Posterior vena cava (tissue), 2 donors: ENCODE measurements at places on chromosomes 2 and 18. TPM values are rescaled to one million over a fixed set of nuclear protein-coding genes. Genes with fewer than 3 reads are reported as not detected.

DNA sequence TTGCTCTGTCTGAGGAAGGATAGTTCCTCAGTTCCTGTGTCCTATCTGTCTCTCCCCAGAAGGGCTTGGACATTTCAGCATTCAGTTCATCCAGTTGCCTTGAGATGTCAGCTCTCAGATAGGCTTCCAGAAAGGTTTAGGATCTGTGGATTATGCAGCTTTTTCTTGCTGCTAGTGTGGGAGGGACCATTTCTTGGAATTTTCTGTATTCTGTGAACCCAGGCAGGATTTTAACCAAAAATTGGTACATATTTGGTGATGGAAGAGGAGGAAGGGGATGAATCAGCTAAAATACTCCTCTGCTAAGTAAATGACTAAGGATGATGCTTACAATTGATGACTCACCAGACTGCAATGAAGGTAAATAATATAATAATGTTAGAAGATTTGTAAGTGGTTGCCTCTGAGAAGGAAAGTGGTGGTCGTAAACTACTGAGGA lies 58.6 kb upstream of the DOCK10 start:
- DNase-seq: no peak

GRCh38 chr2:43766006-43766405 lies 7.8 kb upstream of the DYNC2LI1 start:
- no peak for DNase-seq

DNA sequence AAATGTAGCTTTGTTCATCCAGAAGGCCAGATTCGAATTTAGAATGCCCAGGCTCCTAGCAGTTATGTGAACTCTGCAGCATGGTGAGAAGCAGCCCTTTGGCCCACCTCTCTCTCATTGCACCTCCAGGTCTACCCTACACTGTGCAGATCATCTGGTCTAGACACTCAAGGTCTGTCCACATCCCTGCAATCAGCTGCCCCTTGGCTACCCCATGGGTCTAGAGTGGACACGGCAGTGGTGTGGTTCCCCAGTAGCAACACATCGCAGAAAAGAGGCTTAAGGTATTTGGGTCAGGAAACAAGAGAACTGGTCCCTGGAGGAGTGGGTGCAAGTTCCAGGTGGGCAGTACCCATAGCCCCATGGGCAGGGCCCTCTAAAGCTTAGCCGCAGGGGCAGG lies 76.6 kb upstream of the BCL2L11 start:
- no peak for DNase-seq

DNA sequence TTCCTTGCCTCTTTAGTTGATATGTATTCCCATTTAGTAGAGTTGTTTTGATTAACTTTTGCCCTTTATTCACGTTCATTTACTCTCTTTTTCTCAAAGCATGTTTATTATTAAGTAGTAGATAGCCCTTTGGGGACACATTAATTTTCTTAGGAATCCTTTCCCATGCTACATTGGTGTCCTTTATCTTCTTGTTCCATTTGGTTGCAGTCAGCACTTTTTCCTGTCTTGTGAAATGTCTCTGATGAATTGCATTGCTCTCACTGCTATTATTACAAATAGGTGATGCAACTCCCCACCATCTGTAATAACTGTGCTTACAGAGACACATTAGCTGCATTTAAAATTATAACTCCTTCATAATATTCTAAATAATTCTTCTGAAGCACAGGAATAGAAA lies 428.5 kb upstream of the CNTNAP5 start:
- DNase-seq: no peak

DNA sequence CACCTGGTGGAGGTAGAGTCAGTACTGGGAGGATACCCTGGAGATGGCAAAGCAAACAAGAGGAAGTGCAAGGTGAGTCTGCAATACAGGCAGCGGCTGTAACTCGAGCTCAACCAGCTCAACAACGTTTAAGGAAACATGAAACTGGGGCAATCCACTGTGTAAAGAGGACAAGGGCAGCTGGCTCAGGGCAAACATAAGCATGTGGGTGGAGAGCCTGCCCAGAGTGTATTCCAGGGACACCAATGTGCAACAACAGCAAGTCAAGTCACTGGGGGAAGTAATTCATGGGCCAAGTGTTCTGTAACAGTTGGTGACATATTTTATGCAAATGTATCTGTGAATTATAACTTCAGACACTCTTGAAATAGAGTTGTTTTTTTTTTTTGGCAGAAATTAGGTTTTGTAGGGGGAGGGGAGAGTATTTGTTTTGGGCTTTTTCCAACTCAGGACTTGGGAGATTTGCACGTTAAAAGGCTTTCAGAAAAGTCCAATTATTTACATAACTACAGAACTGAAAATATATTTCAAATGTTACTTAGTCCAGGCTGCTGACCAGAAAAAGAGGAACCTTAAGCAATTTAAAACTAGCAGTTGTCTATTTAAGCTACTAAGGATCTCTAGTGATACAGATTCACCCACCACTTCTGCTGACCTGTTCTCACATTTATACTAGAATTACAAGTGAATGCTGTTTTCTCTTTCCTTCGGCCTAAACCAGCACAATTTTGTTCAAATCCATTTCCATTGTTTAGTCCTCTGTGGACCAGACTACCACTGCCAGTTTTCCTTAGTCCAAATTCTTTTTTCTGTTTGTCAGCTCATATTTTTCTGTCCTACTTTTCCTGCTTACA lies 18.6 kb downstream of the NRXN1 start:
- no peak for DNase-seq

GRCh38 chr2:198916548-198917080 lies 541.1 kb downstream of the SATB2 start:
- DNase-seq: no peak

- DNase-seq: no peak
Measured at GRCh38 chr18:48947092-48947491, 3.7 kb downstream of the SMAD7 start.

GRCh38 chr2:98555696-98556095 lies 52.6 kb downstream of the COA5 start:
- DNase-seq: no peak

DNA sequence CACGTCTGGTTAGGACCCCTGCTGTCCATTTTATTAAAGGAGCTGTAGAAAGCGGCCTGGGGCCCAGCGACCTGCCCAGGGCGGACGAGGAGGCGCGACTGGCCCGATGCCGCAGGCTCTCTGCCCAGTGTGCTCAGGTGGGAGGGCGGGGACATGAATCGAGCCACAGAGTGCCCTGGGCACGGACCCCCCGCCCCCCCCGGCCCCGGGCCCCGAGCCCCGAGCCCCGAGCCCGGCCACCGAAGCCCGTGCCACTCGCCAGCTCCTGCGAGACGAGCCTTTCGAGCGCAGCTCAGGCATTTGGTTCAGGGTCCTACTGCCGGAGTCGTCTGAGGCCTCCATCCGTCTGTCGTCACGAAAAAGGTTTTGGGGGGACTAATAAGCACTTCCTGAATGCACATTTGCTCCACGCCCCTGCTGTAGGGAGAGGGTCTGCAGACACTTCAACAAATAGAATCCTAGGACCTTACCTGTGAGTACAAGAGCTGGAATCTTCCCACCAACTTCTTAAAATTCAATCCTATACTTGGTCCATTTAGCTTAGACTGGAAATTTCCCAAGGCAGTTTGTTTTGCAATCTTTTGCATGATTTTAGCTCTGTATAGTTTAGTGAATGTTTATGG lies 602 bp upstream of the ADAM17 start:
- no peak for DNase-seq

GRCh38 chr2:95260028-95261023 lies 13.9 kb upstream of the PROM2 start:
- peak; percentile 45 for DNase-seq

DNA sequence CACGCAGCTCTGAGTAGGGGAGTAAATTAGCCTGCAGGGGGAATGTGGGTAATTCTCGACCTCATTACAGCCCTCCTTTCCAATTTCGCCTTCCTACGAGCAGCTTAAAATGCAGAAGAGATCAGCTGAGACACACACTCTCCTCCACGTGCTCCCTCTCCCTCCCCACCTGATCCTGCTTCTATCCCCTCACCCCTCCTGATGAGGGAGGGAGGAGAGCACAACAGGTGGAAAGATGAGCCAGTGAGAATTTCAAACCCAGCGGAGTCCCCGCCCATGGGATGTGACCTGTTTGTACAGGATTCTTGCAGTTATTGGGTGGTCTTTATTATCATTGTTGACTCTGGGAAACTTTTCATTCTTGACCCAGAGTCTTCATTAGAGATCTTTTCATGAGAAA lies 35.5 kb downstream of the DDX18 start:
- DNase-seq: no peak

GRCh38 chr2:55056024-55056521 lies 5.8 kb upstream of the RTN4 start:
- no peak for DNase-seq

DNA sequence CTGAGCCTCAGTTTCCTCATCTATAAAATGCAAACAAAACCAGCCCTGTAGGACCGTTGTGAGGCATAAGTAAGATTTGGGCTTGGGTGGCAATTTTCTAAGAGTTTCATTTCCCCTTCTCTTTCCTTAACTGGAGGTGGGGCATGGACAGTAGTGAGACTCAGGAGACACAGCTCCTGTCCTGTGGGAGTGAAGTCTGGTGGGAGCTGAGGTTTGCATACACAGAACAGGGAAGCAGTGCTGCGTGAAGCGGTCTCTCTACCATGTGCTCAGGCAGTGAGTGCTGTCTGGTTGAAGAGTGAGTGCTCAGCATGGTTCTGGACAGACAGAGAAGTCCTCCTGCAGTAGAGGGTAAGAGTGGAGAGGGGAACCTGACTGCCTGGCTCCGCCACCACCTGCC lies 62.3 kb upstream of the MCFD2 start:
- no peak for DNase-seq

DNA sequence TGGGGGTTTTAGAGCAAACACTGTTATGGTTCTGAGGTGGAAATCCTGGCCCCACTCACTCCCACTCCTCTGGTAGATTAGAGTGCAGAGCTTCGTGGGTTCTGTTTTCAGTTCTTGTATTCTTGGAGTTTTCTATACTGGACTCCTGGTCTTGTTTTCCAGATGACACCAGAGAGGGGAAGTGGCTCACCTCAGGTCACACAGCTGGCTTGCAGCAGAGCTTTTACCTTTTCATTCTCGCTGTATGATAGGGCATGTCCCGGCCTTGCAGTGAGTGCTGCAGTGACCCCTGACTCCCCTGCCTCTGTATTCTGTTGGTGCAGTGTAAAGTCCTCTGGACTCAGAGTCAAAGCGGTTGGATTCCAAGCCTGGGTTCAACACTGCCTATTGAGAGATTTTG lies 148.9 kb upstream of the MEX3C start:
- DNase-seq: no peak

DNA sequence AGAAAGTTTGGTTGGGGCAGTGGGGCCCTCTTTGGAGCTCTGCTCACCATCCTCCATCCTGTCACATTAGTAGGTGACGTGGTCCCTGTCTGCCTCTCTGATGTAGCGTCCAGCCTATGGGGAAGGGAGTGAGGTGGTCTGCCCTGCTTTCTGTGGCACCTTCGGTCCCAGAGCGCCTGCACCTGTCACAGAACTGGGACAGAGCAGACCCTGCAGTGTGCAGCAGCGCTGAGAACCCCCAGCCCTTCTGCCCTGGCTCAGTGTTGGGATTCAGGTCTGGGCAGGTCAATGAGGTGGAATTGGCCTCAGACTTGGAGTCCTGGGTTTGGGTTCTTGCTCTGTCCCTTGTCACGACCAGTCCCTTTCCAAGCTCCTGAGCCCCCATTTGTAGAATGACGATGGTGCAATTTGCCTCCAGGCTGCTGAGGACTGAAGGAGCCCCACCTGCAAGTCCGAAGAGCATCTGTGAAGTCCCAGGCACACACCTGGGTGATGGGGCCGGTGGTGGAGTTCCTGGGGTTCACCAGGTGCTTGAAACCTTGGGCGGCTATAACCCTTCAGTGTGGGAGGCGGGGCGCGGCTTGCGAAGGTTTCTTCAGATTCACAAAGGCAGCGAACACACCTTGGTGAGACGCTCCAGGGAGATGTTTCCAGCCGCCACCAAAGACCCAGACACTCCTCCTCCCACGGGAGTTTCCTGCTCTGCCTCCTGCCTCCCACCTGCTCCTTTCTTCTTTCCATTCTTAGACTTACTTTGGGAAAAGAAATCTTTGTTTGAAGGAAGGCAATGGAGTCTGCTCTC lies 265.4 kb upstream of the HDAC4 start:
- no peak for DNase-seq

DNA sequence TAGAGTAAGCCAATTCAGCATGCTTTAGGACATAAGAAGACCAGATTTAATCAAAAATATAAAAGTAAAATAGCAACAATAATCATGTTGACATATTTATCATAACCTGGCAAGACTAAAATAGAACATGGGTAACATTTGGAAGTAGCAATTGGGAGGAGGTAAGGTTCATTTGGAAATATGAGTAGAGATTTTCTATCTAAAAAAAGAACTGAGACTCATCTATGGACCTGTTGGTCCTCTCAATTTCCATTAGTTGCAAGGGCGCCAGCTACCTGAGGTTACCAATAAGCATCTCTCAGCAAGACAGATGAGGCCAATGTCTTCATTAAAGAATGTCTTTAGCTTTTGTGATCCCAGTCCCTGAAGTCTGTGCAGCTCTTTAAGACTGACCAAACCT lies 196.0 kb downstream of the IRS1 start:
- no peak for DNase-seq

DNA sequence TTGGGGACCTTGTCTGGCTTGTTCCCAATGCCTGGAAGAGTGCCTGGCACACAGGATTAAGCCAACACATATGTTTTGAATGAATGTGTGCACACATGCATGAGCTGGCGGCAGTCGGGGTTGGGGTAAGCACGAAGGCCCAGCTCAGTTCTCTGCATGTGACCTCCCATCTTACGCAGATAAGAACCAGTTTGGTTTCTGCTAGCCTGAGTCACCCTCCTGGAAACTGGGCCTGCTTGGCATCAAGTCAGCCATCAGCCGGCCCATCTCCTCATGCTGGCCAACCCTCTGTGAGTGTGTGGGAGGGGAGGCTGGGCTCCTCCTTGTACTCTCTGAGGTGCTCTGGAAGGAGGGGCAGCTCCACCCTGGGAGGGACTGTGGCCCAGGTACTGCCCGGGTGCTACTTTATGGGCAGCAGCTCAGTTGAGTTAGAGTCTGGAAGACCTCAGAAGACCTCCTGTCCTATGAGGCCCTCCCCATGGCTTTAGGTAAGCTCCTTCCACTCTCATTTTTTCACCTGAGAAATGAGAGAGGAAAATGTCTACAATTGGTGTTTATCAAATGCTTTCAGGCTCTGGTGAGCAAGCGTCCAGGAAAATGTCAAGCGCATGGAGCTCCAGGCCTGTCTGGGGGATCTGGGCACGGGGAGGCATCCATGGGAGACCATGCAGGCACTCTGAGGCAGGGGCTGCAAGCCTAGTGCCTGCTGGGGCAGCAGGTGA lies 9.7 kb upstream of the IL1RN start:
- DNase-seq: peak; percentile 82

PRADC1 gene
- 16.8 TPM for total RNA-seq

GATA6 gene
- 38.4 TPM for total RNA-seq

B4GALT6 gene
- 4.2 TPM for total RNA-seq

NEU2 gene
- total RNA-seq: not detected

UGT1A7 gene
- not detected for total RNA-seq

ANKRD62 gene
- not detected for total RNA-seq

PREB gene
- 90.7 TPM for total RNA-seq

FSIP2 gene
- total RNA-seq: 1.3 TPM
